Neural progenitor cell (in vitro differentiated cells): ENCODE measurements at places on chromosomes 2 and 18.

DNA sequence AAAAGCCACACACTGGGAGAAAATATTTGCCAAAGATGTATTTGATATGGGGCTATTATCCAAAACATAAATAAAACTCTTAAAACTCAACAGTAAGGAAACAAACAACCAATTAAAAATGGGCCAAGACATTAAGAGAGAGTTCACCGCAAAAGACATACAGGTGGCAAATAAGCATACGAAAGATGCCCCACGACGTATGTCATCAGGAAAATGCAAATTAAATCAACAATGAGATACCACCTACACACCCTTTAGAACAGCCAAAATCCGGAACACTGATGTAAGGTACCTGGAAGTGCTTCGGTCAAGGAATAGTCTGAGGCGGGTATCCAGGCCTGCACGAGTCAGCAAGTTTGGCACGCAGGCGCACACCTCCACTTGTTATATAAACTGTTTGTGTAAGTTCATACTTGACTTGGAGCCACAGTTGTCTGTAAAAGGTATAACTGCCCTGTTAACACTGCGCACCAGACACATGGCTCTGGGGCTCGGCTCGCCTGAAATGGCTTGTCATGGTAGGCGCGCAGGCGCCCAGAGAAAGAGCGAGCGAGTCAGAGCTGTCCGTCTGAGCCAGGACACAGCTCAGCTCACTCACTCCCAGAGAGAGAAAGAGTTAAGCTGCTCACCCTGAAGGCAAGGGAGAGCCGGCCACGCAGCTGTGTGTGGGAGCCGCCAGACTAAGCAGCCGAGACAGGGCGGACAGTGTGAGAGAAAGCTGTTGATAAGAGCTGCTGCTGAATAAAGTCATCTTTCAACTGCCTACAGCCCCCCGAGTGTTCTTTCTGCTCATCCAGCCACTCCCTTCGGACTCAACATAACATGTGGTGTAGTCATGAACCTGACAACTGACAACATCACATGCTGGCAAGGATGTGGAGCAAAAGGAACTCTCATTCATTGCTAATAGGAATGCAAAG, 87.3 kb downstream of the HNRNPLL start:
- DNase-seq = no peak

- DNase-seq = no peak
Measured at GRCh38 chr2:166775176-166775575, 113.1 kb upstream of the XIRP2 start.

- no peak for DNase-seq
Measured at GRCh38 chr18:58268849-58269248, 224.8 kb downstream of the NEDD4L start.

DNA sequence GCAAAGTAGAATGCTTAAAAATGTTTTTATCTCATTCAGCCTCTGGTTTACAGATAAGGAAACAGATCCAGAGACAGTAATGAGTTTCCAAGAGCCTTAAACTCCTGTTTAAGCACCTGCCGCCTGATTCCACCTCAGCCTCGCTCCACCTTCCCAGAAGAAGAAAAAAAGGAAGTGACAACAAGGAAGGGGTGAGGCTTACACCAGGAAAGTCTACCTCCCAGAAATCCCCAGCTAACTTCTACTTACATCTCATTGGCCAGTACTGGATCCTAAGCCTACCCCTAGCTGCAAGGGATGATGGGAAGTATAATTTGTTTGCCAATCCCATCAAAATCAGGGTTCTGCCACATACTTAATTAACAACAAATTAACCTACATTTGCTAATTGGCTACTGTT, 15.3 kb upstream of the ARID5A start:
- DNase-seq = no peak

DNA sequence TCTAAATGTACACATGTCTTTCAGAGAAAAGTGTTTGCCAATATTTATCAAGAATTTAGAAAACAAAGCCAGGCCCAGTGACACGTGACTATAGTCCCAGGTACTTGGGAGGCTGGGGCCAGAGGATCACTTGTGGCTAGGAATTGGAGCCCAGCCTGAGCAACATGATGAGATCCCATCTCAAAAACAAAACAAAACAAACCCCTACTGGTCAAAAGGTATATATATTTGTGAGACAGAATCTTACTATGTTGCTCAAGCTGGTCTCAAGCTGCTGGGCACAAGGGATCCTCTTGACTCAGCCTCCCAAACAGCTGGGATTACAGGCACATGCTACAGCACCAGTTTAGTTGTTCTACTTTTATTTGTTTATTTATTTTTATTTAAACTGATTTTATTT, 79.2 kb downstream of the ZDBF2 start:
- DNase-seq = no peak

GRCh38 chr2:118693287-118693822, 154.1 kb downstream of the EN1 start:
- DNase-seq = peak; percentile 57

GRCh38 chr2:133591164-133591563, 22.9 kb upstream of the NCKAP5 start:
- no peak for DNase-seq

DNA sequence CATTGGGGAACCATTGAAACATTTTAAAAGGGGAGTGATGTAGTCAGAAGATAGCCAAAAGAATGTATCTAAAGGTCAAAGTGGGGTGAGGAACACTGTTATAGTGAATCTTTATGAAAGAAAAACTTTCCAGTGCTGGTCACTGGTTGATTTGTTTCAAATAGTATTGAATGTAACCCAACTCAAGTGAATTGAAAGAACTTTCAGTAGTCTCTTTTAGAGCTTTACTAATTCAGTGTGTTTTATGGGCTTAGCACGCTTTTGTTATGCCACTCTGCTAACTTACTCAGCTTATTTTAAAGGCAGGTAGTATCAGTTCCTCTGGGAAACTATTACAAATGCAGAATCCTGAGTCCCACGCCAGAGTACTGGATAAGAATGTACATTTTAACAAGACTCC, 57.3 kb downstream of the GTF2A1L start:
- DNase-seq = no peak

DNA sequence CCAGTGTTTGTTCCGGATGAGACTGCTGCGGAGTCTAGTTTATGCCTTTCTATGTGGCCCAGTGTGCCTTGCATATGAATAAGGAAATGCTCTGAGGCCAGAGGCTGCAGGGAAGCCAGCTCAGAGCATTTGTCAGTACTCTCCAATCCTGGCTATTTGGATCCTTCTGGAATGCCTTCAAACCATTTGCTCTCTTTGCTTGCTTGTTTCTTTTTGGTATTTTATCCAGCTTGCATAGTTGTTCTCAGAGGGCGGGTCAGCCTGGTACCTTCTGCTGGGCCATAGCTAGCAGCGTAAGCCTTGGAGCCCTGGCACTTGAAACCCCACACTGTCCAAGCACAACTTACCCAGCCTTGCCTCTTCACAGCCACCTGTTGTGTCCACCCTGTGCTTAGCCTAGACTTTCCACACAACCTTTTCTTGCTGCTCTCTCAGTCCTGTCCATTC, 20.5 kb downstream of the CENPO start:
- no peak for DNase-seq

DNA sequence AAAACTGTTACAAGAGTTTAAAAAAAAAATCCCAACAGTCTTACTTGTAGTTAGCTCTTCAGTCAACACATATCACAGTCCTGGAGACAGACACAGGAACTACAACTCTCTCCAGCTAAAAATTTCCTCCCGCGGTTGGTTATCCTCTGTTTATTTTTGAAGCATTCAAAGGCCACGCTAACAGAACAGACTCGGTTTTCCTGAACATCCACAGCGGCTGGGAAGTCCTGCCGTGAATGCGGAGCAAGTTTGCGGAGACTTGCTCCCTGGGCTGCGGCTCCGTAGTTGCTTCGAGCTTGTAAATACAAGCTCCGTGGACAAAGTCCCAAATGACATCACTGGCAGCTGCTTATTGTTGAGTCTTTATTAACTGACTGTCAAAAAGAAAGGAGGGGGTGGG, at the start of gene NCKAP5:
NCKAP5 (minus strand) TSS at position 292 of the 400 bp plus-strand sequence. CDS start 50,937 bp downstream, outside the sequence.
- DNase-seq = peak; percentile 57

DNA sequence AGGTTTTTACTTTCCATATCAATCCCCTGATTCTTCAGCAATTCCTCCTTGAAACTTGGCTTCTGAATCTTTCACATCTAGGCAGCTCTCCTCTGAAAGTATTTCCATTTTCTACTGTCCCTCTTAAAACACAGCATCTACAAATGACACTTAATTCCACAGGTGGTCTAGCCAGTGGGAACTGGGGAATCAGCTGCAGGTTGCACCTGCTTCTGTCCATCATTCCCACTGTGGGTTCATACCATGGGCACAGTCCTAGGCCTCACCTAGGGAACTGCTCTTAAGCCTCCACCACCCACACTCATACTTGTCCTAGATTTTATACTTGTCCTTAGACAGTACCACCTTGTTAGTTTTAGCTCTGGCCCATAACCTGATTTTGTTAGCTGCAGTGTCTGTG, 2.2 kb downstream of the LOXL3 start:
- DNase-seq = no peak

- DNase-seq = no peak
Measured at GRCh38 chr2:128685841-128686496, 367.3 kb upstream of the HS6ST1 start.

DNA sequence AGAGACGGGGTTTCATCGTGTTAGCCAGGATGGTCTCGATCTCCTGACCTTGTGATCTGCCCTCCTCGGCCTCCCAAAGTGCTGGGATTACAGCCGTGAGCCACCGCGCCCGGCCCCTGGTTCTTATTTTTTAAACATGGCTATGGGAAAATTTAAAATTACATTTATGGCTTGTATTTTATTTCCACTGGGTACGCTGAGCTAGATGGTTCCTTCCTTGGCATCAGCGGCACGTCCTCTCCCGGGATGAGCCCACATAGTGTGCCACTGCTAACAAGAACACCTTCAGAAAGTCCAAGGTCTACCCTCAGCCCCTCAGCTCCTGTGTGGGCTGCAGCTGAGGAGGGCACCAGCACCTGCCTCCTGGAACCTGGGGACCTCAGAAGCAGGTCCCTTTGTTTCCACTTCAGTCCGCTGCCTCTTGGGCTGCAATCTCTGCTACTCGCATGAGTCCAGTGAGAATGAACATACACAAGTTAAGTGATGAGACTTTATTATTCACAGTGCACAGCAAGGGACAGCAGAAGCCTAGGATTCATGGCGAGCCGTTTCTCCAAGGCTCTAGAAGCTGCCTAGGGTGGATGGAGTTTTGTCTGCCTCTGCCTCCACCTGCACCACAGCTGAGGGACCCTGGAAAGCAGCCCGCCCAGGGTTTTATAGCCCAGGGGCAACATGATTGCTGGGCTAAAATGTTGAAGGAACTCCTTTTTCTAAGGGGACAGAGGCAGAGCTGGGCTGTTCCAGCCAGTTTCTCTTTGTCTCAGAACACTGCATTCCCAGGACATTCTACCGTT, 107.5 kb upstream of the TEX51 start:
- DNase-seq = no peak

DNA sequence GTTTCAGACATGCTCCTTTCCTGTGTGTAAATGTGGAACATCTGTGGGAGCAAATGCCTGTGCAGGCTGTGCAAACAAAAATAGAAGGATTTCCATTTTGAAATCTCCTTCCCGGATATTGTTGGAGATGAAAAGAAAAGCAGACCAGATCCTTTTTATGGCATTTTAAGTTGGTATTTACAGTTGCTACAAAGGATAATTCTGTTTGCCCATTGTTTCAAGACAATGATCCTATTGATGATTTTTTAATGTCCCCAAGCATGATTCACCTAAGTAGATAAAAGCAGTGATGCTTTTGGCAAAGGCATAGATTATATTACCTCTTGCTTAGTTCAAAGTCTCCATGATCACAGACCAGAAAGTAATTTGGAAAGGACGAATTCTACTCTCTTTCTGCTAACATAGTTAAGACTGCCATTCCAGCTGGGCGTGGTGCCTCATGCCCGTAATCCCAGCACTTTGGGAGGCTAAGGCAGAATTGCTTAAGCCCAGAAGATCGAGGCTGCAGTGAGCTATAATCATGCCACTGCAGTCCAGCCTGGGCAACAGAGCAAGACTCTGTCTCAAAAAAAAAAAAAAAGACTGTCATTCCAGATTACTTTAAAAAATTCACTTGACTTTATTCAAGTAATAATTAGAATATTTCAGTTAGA, 209.6 kb upstream of the SLC39A10 start:
- DNase-seq = no peak

GRCh38 chr2:44116319-44116718, 52.4 kb upstream of the PPM1B start:
- no peak for DNase-seq

DNA sequence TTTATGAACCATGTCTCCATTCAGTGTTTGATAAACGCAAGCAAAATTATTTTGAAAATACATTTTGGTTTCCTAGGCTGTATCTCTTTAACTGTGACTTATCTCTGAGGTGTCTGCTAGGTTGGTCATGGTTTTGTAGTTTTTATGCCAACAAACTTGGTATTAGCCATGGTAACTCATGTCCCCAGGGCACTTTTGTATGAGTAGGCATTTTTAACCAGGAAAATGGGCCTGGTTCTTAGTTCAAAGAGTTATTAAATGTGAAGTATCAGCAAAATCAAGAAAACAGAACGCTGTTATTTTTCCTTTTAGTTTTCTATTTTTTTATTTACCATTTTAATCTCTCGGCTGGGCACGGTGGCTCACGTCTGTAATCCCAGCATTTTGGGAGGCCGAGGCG, 179.3 kb upstream of the LHCGR start:
- DNase-seq = no peak
